ENCODE measurements at places on chromosomes 7 and 10. TPM values are rescaled to one million over a fixed set of nuclear protein-coding genes. Genes with fewer than 3 reads are reported as not detected.
A peak's percentile ranks its signal among the peaks of the same experiment; 100 is the strongest.

The A1CF gene
- not detected for total RNA-seq

The SMKR1 gene
- not detected for total RNA-seq

The OR2F1 gene
- total RNA-seq = not detected

The DRGX gene
- total RNA-seq = not detected

The HSPB1 gene
- 77.7 TPM for total RNA-seq

The CWF19L1 gene
- 36.3 TPM for total RNA-seq

The SOSTDC1 gene
- not detected for total RNA-seq

The PHKG1 gene
- total RNA-seq = 0.43 TPM

The BBS9 gene
- 22.9 TPM for total RNA-seq

- no peak for DNase-seq
These were observed 481.4 kb downstream of the GALNT17 start for GRCh38 chr7:71613313-71613712.

GRCh38 chr7:7706101-7706511, 12.3 kb downstream of the RPA3 start:
- no peak for DNase-seq

DNA sequence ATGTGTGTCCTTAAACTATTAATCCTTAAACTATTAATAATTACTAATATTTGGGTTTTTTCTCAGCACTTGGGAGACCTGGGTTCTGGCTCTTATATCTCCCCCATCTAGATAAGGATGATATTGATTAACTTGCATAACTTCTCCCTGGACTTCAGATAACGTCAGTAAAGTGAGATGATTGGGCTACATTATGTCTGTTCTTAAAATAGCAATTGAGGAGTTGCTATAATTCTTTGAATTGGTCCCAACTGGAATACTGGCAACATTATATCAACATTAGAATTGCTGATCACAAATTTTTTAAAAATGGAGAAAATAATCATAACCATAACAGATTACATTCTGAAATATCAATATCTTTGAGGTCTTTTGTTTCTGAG, 1.9 kb downstream of the APBB1IP start:
- no peak for DNase-seq

DNA sequence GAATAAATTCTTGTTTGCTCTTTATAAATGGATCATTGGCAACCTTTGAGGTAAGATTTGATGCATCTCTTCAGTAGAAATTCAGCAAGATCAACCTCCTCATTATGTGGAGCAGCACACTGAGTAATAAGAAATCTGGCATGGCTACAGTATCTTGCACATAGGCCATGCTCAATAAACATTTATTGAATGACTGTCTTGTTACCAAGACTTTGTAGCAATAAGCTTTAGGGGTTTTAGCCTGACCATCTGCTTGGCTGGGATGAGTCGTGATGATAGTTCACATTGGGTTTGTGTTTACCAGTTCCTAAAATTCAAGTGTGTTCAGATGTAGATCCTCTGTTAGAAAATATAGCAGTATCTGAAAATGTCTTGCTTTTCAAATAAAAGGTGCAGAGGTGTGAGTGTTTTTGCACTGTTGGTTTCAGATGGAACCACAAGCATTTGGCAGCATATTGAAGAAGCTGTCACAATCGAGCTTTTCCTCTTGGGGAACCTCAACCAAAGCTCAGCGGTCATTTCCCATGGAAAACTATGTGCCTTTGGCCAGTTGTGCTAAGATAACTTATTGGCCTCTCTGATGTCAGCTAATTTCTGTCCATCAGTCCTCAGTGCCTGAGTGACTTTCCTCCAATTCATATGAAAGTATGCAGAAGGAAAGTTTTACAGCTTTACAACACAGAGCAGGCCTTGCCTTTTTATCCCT, 442.6 kb downstream of the GFRA1 start:
- peak; percentile 36 for DNase-seq

DNA sequence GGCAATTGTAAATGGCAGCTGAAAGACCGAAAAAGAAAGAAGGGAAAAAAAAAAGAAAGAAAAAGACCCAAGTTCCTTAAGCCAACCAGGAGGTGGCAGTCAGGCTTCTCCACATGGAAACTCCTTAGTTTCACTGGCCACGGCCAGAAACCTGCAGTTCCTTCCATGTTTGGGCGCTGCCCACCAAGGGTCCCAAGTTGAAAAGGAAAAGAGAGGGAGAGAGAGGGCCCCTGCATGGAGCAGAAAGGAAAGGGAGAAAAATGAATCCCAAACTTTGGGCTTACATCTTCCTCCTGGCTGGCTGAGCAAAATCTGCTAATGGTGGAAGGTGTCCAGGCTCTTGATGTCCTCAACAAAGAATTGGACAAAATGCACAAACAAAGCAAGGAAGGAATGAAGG, 31.8 kb upstream of the ABCA13 start:
- DNase-seq = peak; percentile 46

GRCh38 chr7:44307905-44308595, 17.3 kb downstream of the CAMK2B start:
- no peak for DNase-seq

DNA sequence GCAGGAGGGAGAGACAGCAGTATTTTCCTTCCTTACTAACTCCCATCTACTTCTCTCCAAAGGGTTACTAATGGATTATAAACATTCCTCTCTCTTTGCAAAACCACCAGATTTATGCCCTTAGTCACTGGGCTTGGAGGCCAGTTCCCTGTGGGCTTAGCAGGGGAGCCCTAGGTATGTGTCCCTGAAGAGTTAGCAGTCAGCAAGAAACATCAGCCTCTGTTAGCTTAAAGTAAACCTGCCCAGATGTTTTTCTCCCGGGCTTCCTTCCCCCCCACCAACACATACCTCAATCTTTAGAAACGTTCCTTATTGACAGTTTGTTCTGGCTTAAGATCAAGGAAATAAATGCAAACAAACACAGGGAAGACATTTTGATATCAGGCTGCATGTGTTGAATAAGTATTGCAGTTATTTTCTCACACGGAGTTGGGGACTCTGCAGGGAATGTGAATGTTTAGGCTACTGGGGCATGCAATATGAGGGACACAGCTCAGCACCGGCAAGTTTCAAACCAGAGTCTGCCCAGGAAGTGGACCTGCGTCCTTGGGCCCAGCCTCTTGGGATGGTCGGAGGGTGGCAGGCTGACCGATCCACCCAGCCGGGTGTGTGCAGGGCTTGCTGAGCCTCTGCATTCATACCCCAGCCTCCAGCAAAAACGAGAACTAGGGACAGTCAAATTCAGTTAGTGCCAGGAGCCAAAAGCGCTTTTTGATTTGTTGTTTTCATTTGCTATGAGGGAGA, 252.0 kb upstream of the GRB10 start:
- peak; percentile 69 for DNase-seq

DNA sequence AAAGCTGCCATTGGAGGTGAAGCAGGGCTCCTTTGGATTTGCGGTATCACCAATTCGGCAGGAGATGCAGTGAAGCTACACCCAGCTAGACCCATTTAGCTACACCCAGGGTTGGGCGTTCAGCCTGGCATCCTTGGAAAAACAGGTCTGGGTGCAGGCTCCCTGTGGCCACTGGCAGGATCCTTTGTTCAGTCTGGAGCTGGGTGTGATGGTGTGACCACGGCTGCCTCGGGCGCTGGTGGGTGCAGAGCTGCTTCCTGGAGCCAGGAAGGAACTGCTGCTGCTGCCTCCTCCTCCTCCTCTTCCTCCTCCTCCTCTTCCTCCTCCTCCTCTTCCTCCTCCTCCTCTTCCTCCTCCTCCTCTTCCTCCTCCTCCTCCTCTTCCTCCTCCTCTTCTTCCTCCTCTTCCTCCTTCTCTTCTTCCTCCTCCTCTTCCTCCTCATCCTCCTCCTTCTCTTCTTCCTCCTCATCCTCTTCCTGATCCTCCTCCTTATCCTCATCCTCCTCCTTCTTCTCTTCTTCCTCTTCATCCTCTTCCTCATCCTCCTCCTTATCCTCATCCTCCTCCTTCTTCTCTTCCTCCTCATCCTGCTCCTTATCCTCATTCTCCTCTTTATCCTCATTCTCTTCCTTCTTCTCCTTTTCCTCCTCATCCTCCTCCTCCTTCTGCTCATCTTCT, 84.0 kb downstream of the GRK5 start:
- DNase-seq = no peak

DNA sequence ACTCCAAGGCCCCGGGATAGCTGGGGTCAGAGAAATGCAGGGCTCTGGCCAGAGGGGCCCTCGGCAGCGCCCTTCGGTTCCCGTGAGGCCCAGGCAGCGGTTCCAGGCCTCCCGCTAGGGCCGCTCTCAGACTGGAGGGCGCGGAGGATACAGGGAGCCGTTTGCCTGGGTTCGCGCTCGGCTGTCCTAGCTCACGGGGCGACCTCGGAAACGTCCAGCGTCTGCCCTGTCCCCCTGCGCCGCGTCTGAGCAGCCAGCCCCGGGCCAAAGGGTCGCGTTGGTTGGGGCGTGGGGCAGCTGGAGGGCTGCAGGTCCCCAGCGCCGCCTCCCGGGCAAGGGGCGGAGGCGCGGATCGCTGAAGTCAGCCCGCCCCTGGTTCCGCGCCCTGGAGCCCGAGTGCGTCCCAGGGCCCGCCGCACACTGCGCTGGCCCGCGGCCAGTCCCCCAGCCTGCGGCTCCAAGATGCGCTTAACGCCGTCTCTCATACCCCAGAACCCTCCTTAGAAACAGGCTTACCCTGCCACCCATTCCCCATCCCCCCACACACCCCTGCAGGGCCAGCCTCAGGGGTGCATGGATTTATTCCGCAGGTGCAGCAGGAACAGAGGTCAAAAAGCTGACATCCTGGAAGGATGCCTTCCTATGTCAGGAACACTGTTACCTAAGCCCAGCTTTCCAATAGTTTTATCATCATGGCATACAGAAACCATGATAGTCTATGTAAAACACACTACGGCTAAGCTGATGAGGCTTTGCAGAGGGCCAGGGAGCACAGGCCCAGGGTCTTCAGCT, 22.1 kb upstream of the OPN4 start:
- no peak for DNase-seq

GRCh38 chr7:155001756-155002410, 1.0 kb downstream of the PAXIP1 start:
- DNase-seq = no peak

DNA sequence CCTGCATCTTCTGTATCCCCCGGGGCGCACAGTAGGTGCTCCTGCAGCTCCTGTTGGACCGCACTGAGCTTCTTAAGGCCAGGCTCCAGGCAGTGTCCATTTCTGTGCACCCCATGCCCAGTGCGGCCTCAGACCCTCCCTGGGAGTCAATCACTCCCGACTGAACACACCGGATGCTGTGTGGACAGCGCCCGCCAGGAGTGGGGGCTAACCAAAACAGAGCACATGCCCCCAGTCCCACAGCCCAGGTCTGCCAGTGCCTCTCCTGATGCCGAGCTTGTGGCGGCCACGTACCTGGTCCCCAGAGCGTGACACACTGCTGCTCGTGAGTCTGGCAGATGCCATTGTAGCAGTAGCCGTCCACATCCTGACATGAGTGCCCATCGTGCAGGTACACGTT, 168.1 kb downstream of the FANK1 start:
- no peak for DNase-seq

DNA sequence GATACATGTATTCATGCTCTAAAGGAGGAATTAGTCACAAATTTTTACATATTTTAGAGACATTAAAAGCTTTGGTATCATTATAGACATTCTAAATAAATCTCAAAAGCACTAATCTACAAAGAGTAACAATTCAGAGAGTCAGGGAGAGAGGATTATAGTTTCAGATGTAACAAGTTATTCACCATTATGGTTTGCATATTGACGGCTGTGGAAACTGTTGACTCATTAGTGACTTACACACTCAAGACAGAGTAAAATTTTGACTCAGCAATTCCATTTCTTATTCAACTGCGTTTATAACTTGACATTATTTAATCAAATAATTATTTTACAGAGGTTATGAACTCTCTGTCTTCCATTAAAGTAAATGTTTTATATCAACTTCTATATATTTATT, 95.4 kb upstream of the SEMA3C start:
- DNase-seq = no peak

DNA sequence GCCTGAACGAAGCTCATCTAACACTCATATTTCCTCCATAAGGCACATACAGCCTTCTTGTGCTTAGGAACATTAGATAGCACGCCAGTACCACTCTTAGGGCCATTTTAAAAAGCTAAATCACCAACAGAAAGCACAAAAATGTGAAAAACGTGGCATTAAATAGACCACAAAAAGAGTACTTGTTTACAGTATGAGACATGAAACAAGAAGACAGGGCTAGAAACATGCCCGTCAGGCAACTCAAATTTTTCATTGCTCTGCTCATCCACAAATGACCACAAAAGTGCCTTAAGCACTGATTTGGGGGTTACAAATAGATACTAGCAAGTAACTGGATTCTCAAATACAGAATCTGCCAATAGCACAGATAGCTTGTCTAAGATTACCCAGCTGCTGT, 67.8 kb downstream of the ELMO1 start:
- DNase-seq = no peak

DNA sequence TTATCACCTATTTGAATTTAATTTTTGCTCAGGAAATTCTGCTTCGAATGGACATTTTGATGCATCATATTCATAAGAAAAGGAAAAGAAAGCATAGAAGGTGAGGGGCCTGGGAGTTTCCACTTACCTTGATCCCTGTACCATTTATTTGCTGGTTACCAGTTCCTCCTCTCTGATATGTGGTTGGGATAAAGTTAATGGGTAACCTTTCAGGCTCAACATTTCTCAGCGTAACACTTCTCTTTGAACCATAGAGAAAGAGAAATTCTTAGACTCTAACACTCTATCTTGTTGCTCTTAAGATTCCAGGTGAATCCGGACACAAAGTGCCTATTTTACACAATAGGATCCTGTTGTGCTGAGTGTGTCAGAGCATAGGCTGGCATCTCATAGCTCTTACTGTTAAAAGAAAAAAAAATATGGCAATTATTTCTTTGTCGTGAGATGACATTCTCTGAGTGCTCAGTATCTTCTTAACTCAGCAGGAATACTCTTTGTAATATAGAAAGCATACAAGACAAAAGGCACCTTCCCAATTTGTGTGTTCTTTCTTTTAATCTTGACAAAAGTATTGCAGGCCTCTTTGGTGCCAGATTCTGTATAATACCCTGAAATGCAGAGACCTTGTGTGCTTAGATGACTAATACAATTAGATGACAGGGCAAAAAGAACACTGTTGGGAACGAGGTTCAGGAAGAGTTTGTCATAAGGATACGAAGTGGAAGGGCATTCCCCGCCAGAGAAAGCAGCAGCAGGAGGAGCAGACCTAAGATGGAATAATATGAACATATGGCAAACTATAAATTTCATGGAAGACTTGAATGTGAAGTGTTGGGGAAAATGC, 689.6 kb downstream of the NRG3 start:
- DNase-seq = no peak
